Effector memory CD4-positive, alpha-beta T cell (primary cell): ENCODE measurements at places on chromosomes 11 and 22.
A peak's percentile ranks its signal among the peaks of the same experiment; 100 is the strongest.

GRCh38 chr11:27084518-27084917 is 43.9 kb downstream of the BBOX1 start:
- DNase-seq, result no peak

GRCh38 chr11:119617340-119617713 is 111.7 kb downstream of the NECTIN1 start:
- no peak for DNase-seq

DNA sequence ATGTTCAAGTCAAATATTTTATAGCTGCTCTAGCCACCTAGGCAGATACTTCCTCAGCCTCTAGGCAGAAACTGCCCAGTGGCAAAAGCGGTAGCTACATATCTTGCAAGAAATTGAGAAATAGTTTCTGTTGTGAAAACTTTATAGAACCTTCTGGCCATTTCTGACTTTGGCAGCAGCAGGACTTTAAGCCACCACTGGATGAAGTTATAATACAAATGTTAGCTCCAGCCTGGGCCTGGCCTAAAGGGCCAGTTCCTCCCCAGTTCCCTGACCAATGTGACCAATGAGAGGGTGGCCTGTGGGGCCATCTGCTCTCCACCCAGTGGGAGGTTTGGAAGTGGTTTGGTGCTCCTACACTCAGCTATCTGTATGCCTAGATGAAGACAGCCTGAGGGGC is 254.0 kb upstream of the NARS2 start:
- no peak for DNase-seq

GRCh38 chr11:8382436-8383053 is 118.9 kb upstream of the LMO1 start:
- DNase-seq, result no peak

GRCh38 chr22:27639248-27640086 is 162.1 kb downstream of the MN1 start:
- DNase-seq, result no peak

DNA sequence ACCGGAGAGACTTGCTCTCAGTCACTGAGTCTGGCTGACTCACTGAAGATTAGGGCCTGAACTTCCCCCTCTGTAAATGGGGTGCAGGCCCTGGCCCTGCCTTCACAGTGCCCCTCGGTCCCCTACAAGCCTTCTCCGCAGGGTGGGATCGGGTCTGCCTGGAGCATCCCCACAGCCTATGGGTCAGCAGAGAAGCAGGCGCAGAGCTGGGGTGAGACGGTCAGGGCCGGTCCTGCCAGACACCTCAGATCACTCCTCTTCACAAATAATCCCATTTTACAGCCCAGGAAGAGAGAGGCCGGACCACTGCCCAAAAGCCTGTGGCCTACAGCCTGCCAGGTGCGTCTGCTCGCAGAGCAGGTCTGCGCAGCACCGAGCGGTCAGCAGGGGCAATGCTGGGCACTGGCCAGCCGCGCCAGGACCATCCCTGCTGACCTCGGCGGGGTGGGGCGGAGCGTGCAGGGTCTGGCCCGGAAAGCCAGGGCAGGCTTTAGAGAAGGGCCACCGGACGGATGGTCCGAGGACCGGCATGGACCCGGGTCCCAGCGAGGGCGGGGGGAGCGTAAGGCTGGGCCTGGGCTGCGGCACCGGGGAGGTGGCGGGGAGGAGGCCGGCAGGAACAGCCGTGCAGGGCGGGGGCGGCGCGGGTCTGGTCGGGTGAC is 522 bp upstream of the SEPTIN5 start:
- DNase-seq, result no peak

DNA sequence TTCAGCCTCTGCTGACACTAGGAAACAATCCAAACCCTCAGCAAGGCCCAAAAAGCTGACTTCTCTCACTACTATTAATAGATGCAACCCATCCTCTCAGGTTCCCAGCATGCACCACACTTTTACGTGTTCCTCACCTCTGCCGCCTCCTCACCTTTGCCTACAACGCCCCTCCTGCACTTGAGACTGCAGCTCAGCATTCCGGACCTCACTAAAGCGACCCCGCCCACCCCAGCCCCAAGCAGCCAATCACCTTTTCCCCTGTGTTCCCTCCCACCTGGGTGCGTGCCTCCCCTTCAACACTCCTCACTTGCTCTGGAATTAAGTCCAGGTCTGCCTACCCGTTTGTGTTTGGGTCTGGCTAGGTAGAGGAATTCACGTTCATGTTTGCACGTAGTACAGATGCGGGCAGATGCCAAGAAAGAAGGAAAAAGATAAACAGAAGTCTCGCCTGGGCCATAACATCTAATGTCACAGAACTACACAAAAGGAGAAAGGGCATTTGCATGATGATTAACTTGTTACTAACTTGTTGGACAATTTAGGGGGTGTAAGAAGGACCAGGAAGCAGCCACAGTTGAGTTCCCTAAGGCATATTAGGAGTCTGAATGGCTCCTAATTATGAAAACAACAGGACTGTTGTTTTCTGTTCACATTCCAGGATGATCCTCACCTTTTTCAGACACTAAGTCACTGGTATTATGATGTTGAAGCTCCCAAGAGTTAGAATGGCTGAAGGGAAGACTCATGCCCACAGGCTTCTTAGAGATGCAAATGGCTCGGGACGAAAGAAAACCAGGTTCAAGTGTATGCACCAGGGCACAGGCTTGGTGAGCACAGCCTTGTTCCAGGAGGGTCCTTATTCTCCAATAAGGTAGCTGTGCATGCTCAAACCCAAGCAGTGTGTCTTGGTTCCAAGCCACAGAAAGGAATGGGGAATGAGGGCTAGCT is 102.2 kb downstream of the MICAL3 start:
- no peak for DNase-seq

GRCh38 chr22:22753526-22754267 is 109.3 kb downstream of the GGTLC2 start:
- DNase-seq, result peak; percentile 59

- DNase-seq, result no peak
Measured at GRCh38 chr11:111334532-111335502, 36.5 kb downstream of the POU2AF3 start.

DNA sequence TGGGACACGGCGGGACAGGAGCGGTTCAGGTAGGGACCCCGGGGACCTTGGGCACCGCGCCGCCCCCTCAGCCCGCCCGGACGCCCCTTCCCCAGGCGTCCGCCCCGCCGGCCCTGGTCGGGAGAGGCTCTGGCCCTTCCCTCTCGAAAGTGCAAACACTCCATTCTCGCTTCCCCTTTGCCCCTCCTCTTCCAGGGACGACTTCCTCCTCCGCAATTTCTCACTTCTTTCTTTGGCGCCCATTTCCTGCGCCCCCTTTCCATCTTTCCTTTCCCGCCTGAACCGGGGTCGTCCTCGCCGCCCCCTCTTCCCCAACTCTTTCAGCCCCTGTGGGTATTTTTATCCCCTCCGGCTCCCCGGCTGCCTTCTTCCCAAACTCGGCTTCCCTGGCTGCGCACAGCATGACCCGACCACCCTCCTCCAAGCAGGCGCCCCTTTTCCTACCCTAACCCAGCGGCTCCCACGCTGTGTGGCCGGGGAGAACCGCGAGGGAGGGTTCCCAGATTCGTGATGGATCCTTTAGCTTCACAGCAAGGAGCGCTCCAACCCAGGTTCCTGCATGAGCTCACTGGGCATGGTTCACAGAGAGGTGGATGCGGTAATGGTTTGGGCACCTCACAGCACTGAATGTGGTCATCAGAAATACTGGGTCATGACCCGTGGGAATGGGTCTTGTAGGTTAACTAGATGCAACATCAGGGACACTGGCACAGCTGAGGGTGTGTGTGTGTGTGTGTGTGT is 689 bp downstream of the RAB39A start:
- DNase-seq, result no peak

- DNase-seq, result no peak
Measured at GRCh38 chr11:80727315-80727714, 1286.5 kb upstream of the TENM4 start.
